ENCODE measurements at places on chromosomes 16 and 17.

DNA sequence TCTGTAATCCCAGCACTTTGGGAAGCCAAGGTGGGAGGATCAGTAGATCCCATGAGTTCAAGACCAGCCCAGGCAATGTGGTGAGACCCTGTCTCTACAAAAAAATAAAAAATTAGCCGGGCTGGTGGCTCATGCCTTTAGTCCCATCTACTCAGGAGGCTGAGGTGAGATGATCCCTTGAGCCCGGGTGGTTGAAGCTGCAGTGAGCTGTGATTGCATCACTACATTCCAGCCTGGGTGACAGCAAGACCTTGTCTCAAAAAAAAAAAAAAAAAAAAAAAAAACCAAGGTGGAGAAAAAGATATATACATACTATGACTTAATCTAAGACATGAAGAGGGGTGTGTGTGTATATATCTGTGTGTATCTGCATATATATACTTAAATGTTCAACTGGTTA, 26.7 kb downstream of the BBS2 start:
- no peak for DNase-seq

GRCh38 chr17:15490634-15491261, 23.3 kb upstream of the CDRT4 start:
- no peak for DNase-seq

GRCh38 chr17:37702598-37702997, 42.3 kb downstream of the HNF1B start:
- DNase-seq = no peak

- DNase-seq = no peak
Observed at GRCh38 chr16:71501547-71501946, 12.4 kb upstream of the ZNF19 start.

DNA sequence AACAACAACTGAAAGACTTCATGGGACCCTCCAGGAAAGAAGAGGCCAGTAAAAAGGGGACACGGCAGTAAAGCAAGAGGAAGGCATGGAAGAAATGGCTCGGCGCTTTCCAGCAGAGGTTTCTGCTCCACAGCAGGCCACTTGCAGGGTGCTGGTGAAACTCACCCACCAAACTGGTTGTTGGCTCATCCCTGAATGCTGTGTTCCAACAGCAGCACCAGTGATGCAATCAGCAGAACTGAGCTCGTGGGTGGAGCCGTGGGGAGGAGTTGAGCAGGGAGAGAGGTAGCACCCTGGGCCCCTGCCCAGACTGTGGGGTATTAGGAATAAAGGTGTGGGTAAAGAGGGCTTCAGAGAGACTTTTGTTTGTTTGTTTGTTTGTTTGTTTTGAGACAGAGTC, 62.8 kb upstream of the ADCY9 start:
- DNase-seq = no peak

- DNase-seq = no peak
Observed at GRCh38 chr16:54938212-54939028, 7.8 kb downstream of the IRX5 start.

DNA sequence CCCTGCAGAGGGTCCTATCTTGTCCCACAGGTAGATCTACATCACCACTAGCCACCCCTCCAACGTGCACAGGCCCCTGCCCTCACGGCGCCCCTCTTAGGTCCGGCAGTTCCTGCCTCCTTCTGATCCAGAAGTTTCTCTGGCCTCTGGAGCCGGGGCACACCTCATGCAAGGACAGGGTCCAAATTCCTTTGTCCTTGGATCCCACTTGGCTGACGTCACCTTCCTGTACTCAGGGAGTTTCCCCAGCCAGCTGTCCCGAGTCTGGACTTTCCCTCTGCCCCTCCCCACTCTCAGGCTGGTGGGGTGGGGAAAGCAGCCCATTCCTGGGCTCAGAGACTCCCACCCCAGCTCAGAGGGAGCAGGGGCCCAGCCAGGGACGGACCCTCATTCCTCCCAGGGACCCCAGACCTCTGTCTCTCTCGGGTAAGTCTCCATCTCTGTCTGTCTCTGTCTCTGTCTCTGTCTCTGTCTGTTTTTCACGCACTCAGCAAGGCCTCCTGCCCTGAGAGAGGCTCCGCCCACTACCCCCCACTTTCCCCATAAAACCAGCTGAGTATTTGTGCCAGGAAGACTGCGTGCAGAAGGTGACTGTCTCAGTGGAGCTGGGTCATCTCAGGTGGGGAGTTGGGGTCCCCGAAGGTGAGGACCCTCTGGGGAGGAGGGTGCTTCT, at the start of gene IL32:
TSS of gene IL32 (plus strand) at position 572 of the 673 bp plus-strand sequence. CDS start 172 bp downstream, outside the sequence.
- no peak for DNase-seq

DNA sequence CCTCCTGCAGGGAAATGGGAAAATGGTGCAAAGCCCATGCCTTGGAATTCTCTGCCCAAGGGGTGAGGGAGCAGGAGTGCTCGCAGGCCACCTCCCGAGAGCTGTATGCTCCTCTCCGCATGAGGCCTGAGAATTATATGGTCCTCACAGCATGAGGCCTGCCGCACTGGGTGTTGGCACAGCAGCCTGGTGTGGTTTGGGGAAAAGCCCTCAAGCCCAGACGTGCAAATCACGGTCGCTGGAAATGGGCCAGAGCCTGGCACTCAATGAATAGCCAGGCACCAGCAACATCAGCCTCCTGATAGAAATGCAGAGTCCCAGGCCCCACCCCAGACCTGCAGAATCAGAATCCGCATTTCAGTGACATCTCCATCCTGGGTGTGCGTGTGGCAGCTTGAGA, 156.4 kb upstream of the FOXF1 start:
- no peak for DNase-seq

- no peak for DNase-seq
Observed at GRCh38 chr17:59617156-59617732, 2.5 kb upstream of the CLTC start.

GRCh38 chr17:40935624-40936023, 1.8 kb downstream of the KRT23 start:
- DNase-seq = no peak

GRCh38 chr17:21282231-21282630, 2.3 kb upstream of the MAP2K3 start:
- DNase-seq = no peak

DNA sequence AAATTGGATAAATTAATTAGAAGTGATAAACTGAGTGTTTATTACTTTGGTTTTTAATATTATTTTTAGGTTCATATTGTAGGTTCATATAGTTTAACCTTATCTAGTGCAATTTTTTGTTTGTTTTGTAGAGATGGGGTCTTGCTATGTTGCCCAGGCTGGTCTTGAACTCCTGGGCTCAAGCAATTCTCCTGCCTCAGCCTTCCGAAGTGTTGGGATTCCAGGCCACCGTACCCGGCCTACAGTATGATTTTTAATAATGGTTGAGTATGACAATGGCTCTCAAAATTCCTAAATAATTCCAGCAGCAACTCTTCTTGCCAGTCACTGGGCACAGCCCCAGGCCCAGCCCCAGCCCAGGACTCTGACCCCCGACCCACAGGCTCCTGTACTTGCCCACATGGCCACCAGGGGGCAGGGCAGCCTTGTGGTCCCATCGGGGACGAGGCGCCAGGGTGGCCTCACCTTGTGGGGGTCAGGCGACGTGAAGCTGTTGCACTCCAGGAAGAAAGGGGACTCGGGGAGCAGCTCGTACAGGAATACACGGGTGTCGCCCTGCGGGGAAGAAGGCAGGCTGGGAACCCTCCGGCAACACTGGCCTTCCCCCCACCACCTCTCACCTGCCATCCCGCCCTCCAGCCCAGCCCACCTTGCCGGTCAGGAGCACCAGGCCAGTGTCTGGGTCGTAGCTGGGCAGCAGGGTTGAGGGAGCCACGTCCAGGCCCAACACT, 7.9 kb upstream of the PAM16 start:
- DNase-seq = no peak

GRCh38 chr17:73759734-73760438, 115.6 kb upstream of the SDK2 start:
- no peak for DNase-seq

GRCh38 chr16:81060576-81061306, 16.3 kb downstream of the C16orf46 start:
- DNase-seq = no peak

DNA sequence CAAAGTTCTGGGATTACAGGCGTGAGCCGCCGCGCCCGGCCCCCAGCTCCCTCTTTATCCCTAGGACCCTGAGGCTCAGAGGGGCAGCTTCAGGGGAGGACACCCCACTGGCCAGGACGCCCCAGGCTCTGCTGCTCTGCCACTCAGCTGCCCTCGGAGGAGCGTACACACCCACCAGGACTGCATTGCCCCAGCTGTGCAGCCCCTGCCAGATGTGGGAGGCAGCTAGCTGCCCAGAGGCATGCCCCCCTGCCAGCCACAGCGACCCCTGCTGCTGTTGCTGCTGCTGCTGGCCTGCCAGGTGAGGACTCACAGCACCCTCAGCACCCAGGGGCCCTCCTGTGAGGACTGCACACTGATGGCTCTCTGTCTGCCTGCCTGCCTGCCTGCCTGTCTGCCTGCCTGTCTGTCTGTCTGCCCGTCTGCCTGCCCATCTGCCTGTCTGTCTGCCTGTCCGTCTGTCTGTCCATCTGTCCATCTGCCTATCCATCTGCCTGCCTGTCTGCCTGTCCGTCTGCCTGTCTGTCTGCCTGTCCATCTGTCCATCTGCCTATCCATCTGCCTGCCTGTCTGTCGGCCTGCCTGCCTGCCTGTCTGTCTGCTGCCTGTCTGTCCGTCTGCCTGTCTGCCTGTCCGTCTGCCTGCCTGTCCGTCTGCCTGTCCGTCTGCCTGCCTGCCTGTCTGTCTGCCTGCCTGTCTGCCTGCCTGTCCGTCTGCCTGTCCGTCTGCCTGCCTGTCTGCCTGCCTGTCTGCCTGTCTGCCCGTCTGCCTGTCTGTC, 5.0 kb downstream of the GCGR start:
- DNase-seq = no peak

- no peak for DNase-seq
Observed at GRCh38 chr17:12287953-12288352, 267.3 kb downstream of the MAP2K4 start.

DNA sequence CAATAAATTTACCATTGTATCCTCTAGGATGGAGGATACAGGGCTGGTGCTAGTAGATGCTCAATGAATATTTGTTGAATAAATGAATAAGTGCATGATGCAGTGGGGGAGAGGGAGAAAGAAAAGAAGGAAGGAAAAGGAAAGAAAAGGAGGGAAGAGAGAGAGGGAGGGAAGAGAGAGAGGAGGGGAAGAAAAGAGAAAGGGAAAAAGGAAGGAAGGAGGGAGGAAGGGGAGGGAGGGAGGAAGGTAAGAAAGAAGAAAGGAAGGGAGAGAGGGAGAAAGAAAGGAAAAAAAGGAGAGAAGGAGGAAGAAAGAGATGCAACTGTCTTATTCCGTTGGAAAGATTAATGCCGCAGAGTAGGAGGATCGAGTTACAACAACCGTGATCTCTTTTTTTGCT, 30.4 kb downstream of the HSBP1 start:
- no peak for DNase-seq
